ENCODE measurements at places on chromosomes 11 and 22. TPM values are rescaled to one million over a fixed set of nuclear protein-coding genes. Genes with fewer than 3 reads are reported as not detected.

STK33 gene
- total RNA-seq, result 0.65 TPM

TP53AIP1 gene
- not detected for total RNA-seq

DNA sequence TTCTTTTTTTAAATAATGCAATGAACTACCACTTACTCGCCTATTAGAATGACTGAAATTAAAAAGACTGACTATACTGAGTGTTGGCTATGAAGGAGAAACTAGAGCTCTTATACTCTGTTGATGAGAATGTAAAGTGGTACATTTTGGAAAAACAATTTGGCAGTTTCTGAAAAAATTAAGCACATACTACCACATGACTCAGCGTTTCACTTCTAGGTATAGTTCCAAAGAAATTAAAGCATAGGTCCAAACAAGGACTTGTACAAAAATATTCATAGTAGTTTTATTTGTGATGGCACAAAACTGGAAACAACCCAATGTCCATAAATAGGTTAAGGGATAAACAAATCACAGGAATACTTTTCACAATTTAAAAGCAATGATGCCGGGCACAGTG, 22.4 kb upstream of the SLC29A2 start:
- no peak for DNase-seq

DNA sequence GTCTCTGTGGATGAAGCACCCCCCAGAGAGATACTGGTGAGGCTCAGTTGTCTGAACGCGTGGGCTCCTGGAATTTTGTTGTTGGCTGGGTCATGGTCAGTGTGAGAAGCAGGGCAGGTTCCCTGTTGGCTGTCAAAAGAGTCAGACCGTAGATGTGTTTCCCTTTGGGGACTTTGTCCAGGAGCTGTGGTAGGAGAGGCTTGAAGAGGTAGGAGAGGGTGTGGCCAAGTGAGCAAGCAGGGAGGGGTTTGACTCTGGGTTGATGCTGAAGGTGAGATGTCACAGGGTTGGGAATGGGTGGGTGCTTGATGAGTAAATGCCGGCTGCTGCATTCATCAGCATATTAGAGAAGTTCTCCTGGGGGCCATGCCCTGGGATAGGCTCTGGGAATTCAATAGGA, 803.2 kb downstream of the TBC1D22A start:
- DNase-seq, result no peak

DNA sequence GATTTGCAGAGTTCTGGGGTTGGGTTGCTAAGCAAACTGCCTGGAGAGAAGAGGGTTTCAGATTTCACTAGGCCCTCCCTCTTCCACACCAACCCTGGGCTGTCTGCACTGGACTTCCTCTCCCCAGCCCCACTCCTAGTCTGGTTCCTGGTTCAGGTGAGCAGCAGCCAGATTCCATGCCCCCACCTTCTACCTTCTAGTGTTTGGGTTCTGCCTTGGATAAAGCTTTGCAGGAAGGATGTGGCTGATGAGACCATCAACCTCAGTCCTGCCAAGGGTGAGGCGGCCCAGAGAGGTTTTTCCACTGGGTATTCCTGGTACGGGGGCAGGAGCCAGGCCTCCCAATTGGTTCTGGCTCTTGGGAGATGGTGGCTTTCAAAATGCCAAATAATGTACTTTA, 68.3 kb downstream of the BCR start:
- DNase-seq, result peak; percentile 40

DNA sequence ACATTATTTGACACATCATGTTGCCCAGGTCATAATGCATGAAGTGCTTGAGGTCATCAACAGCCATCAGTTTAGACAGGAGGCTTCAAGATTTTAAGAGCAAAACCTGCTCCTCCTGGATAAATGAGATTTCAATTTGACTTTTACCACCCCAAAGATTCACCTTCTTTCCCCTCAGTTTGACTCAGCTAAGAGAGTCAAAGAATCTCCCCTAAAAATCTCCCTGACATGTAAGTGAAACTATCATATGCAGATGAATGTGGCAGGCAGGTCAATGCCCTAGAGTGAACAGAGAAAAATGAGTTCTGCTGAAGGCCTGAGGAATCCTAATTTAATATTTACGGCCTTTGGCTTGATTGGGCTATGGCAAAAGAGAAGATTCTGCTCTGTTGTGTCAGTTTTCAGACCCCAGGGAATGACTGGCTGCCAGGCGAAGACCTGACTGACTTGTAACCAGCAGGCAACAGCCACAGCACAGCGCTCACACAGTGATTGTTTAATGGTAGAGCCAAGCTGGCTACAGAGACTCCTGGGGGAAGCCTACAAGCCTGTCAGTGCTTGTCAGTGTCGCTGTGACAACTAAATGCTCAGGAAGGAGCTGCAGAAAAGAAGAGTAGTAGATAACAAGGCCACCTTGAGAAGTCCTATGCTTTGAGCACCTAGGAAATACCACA, 491.2 kb upstream of the LRRC4C start:
- DNase-seq, result no peak

GRCh38 chr22:45208993-45209838, 31.5 kb downstream of the KIAA0930 start:
- DNase-seq, result peak; percentile 66

GRCh38 chr11:13745165-13745564, 76.7 kb downstream of the FAR1 start:
- DNase-seq, result peak; percentile 89

GRCh38 chr11:116057000-116057399, 552.8 kb upstream of the CADM1 start:
- no peak for DNase-seq

DNA sequence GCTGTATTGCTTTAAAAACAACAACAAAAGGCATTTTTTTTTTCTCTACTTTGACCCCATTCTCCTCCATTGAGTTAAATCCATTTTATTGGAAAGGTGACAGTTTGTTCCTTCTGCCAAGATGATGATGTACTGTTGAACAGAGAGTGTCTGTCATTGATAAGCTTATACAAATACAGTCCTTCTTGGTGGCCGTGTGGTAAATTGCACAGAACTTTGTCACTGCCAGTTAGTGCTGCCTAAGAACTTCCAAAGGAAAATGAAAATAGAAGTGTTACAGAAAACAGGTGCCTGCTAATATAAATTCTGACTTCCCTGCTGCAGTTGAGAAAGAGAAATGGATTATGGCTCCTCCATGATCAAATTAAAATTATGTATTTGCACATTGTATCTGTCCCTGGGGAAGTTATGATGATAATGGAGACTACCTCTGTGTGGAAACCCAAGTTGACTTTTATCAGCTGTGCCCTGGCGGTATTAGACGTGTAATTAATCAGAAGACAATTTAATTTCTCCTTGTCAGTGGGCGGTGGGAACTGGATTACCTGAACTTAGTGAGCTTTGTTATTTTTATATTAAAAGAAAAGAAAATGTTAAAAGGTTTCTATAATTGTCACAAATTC, 546.7 kb downstream of the CNTN5 start:
- DNase-seq, result no peak

- peak; percentile 77 for DNase-seq
These were observed at the start of gene CLCF1 for GRCh38 chr11:67372993-67373647. TSS of gene CLCF1 (minus strand) at chr11:67373598. CDS start at chr11:67373539, 59 bp downstream.

DNA sequence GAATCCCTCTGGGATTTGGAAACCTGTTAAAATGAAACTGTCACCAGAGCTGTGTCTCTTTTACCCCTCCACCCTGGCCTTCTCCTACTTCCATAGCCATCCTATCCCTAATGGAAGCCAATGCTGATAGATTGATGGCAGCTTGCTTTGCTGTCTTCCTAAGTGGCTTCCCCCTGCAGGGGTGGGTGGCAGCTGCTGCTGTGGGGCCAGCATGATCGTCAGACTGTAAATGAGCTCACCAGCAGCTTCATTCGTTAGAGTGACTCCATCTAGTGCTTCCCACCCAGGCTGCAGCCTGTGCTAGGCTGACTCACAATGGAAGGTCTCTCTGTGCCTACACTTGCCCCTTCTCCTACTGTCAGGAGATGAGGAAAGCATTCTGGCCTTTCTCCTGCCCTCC, 311.0 kb downstream of the BUD13 start:
- DNase-seq, result peak; percentile 28

DNA sequence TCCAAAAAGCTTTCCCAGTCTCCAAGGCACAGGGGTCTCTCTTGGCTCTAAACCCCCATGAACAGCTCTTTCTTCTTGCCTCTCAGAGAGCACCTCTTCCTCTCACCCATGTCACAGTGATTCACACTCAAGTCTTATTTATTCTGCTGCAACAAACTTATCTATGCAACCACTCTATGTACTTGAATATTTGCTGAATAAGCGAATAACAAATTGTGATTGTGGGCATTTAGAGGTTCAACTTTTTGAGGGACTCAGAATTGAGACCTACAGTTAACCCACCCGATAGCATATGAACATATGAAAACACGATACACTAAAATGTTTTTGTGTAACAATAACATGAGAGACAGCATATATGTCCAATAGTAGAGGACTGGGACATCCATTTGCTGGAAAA, 137.1 kb upstream of the NARS2 start:
- no peak for DNase-seq

GRCh38 chr11:123581651-123582399, 72.6 kb downstream of the SCN3B start:
- DNase-seq, result no peak

DNA sequence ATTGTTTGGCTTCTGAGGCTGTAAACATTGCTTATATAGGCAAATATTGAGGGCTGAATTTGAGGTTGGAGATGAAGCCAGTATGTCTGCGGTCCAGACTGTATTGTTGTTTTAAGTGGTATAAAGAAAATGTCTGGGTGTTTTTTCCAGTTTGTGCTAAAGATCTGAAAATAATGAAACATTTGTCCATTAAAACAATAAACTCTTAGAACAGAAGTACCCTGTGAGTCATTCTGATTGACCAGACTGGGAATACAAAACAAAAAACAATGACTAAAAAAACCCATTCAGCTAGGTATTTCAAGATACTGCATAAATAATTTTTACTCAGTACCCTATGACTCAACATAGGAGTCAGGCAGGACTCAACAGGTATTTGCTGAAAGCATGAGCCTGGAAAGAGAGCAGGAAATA, 20.4 kb downstream of the ALKBH8 start:
- peak; percentile 68 for DNase-seq

DNA sequence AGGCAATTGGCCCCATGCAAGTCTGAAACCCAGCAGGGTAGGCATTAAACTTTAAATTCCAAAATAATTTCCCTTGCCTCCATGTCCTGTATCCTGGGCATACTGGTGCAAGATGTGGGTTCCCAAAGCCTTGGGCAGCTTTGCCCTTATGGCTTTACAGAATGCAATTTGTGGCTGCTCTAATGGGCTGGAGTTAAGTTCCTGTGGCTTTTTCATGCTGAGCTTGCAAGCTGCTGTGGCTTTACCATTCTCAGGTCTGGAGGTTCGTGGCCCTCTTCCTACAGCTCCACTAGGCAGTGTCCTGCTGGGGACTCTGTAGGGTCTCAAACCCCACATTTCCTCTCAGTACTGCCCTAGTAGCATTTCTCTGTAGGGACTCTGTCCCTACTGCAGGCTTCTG, 15.0 kb upstream of the BIRC3 start:
- no peak for DNase-seq

- no peak for DNase-seq
These were observed 72.9 kb downstream of the DKK3 start for GRCh38 chr11:11935536-11935935.

- DNase-seq, result no peak
These were observed 15.6 kb upstream of the SUSD2 start for GRCh38 chr22:24165673-24166072.

DNA sequence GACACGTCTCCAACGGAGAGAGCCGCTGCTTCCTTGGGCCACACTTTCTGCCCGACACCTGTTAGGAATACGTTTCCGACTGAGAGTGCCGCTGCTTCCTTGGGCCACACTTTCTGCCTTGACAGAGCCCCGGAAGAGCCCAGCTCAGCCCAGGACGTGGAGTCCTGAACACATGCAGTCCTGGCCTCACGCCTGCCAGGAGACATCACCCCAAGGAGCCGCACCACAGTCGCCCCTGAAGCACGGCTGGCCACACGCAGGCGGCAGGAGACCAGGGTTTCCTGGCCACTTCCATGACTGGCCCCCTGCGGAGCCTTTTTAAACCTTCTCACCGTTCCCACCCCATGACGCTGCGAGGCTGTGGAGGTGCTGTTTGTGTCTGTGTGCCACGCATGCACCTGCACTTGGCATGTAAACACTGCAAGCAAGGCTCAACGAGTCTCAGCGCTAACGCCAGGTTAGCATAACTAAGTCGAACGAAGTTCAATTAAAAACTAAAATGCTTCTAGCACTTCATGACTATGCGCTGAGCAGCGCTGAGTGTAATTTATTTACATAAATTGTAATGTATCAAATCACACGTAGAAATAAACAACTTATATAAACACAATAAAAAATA, 8.8 kb downstream of the TOLLIP start:
- no peak for DNase-seq

GRCh38 chr22:22210375-22210774, 34.2 kb upstream of the VPREB1 start:
- peak; percentile 77 for DNase-seq
